ENCODE measurements at places on chromosomes 13 and 19.
A peak's percentile ranks its signal among the peaks of the same experiment; 100 is the strongest.

- DNase-seq: no peak
Measured at GRCh38 chr19:18500376-18500775, 21.5 kb downstream of the ELL start.

- DNase-seq: no peak
Measured at GRCh38 chr19:22491746-22492145, 69.6 kb upstream of the ZNF98 start.

DNA sequence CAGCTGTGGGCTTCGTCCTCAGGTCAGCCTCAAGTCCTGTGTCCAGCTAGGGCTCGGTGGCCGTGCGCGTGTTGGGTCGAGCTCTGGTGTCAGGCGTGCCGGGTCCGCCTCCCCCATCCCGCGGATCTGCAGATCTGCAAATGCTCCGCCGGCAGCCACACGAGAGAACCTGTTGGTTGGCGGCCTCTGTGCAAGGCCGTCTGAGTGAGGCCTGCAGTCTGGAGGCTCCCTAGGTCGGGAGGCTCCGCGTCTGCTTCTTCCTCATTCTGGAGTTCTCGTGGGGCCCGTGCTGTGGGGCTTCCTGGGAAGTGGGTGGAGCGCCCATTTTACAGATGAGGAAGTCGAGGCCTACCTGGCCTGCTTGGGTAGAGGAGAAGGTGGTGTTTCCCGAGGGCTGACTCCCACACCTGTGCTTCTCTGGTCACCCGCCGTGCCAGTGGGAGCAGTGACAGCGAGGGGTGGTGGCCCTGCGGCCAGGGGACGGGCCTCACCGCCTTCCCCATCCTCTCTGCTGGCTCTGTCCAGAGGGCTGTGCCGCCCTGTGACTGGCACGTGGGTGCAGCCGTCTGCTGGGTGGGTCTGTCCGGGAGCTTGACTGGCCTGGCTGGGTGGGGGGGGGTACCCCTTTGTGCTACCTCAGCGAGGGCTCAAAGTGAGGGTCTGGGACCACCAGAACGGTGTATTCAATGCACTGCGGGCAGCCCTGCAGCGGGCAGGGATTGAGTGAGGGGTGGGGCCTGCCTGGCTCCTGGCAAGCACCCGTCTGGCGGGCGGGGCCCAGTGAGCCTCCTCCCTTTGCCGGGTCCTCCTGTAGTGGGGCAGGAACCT is 3.3 kb downstream of the CSNK1G2 start:
- no peak for DNase-seq

GRCh38 chr13:26971990-26972887 is 199.4 kb downstream of the USP12 start:
- no peak for DNase-seq

DNA sequence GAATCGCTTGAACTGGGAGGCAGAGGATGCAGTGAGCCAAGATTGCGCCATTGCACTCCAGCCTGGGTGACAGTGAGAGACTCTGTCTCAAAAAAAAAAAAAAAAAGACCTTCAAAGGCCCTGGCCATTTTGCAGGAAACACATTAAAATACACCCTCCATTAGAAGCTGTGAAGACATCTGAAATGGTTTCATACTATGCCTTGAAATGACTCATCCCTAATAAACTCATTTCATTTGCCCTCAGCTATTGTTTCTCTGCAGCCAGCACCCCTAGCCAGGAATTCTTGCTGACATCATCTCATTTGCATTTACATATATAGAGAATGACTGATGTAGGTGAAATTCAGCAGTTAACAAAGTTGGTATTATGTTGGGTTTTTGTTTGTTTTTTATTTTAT is 8.7 kb downstream of the EML2 start:
- peak; percentile 87 for DNase-seq

GRCh38 chr13:72886272-72887067 is 104.5 kb downstream of the PIBF1 start:
- DNase-seq: peak; percentile 18

GRCh38 chr13:34469196-34469986 is 472.7 kb upstream of the NBEA start:
- no peak for DNase-seq
